ENCODE measurements at places on chromosomes 12 and 14.

DNA sequence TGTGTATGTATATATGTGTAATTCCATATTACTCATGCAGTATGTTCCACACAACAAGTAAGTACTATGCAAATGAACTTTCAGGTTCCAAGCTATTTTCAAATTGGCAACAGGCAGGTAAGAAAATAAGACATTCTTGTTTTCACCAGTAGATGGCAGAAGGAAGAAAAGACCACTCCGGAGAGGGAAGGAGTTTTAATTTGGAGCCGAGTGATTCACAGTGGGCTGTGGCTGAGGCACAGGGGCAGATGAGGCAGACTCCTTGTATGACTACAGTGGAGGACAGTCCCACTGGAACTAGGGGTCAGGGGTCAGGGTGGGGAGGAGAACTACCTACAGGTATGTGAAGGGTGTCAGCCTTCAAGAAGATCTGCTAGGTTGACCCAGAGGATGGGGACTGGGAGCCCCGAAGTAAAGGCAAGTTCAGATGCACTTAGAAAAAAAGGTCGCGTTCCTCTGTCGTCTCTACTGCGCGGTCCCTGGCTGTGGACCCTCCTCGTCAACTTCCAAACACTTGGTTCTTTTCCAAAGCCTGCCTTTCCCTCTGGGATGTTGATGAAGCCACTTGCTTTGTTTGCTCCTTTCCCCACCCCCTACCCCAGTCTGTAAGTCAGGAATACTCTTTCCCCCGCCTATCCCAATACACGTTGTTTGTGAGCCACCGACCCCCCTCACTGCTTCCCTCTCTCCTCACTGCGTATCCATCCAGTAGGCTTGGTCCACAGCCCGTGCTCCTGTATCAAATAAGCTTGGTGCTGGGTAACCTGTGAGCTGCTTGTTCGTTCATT, 24.1 kb downstream of the DDX47 start:
- DNase-seq = no peak

- no peak for DNase-seq
Measured at GRCh38 chr12:127944211-127944899, 322.6 kb upstream of the TMEM132C start.

- no peak for DNase-seq
Measured at GRCh38 chr12:41142376-41142775, 45.7 kb upstream of the PDZRN4 start.

DNA sequence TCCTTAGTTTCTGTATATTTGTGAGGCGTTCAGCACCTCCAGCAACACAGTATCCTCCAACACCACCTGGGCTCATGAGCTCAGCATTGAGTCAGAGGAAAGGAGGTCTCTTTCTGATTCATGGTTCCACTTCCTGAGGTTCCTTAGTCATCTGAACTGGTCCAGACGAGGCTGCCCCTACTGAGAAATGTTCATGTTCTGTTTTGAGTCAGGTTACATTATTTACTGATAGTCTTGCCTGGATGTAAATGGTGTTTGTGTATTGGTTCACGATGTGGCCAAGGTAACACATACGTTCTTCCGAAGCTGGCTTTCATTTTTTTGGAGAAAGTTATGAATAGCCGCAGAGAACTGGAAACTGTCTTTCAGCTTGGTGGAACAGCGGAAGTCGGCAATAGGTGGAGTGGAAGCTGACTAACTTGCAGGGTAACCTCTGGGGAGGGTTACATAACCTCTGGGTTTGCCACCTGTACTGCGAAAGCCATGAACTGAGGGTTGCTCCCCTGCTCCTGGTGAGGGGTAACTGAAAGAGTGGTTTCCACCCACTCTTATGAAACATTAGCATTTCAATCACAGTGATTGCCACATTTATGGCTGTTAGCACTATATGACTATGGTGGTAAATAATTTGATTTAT, 42.2 kb upstream of the MANSC4 start:
- DNase-seq = peak; percentile 29

DNA sequence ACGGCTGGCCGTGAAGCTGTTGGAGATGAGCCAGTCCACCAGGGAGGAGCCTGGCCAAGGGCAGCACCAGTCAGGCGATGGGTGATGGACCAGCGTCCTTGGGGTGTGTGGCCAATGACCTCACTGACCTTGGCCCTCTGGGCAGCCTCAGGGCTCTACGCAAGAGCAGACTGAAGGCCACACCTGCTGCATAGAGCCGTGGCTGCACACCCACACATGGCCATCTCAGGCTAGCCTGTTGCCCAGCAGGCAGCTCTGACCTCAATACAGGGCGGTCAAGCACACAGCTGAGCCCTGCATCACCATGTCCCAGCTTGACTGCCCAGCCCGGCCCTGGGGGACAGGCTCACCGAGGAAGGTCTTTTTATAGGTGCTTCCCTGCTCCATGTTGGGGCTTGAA, 19.2 kb downstream of the PLEK2 start:
- DNase-seq = no peak

GRCh38 chr14:99236386-99237138, 35.4 kb downstream of the BCL11B start:
- DNase-seq = no peak

- DNase-seq = no peak
Measured at GRCh38 chr14:104138718-104139459, 502 bp downstream of the KIF26A start.

GRCh38 chr14:70666361-70666686, 24.6 kb downstream of the TTC9 start:
- no peak for DNase-seq

DNA sequence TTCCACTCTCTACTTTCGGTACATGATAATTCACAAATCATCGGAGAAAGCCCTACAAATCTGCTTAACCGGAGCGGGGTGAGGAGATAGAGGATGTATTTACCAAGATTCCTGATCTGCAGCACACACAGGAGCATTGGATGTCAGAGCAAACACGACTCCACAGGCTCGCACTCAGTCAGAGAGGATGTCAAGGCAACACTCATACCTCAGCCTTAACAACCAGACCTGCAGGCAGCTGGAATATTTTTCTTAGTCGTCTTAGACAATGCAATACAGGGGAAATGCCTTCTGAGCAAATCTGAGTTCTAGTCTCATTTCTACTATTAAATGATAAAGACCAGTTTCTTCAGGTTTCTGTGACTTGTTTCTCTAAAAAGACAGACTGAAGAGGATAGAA, 159.3 kb upstream of the CPNE8 start:
- no peak for DNase-seq

GRCh38 chr12:20030826-20031225, 337.5 kb upstream of the PDE3A start:
- no peak for DNase-seq

GRCh38 chr12:131063413-131063812, 109.7 kb downstream of the ADGRD1 start:
- DNase-seq = no peak

DNA sequence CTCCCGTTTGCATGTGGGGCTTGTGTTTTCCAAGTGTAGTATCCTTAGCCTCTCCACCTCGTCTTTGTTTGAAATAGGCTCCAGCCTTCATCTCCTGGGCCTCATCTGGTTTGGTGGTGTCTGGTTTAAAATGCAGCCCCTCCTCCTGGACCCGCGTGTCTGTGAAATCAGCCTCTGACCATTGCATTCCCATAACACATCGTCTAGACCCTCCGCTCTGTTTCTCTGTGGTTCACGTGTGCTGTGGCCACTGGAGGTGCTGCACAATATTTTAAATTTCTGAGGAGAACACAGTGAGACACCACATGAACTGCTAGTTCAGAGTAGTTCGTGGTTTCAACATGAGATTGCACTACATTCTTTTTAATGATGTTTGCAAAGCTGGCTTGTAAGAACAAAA, 35.6 kb downstream of the UBE3B start:
- DNase-seq = no peak

DNA sequence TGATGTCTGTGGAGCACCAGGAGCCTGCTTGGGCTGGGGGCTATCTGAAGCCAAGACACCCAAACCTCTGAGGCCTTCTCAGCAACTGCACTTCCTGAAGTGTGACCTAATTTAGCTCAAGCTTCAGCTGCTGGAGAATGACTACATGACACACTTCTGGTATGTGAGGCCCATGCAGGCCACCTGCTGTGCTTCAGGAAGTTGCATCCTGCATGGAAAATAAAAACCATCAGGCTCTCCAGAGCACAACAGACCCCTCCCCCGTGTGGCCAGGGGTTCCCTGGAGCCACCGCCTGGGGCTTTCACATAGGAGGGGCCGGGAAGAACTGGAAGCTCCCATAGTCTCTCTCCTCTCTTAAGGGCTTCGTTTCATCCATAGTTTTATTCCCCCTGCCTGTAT, 217.7 kb downstream of the SLC15A4 start:
- no peak for DNase-seq

- DNase-seq = no peak
Measured at GRCh38 chr12:87302126-87302745, 727.0 kb downstream of the C12orf50 start.

GRCh38 chr14:60508707-60509437, at the start of gene SIX6:
Gene SIX6 (plus strand): TSS chr14:60509146. CDS start chr14:60509399, 253 bp downstream.
- DNase-seq = no peak

- no peak for DNase-seq
Measured at GRCh38 chr12:52684431-52684830, 4.2 kb upstream of the KRT1 start.

DNA sequence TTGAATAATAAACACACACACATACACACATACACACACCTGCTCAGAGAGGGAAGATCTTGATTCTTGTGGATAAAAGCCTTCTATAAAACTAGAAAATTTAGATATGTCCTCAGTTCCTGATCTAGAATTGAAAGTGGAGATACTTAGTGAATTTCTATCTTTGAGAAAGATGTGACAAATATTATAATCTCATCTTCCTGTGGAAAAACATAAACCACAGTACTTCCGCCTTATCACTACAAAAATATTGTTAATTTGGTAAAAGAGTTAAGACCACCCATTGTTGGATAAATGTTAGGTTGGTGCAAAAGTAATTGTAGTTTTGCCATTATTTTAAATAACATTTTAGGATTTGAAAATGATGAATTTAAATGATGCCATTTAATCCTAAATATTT, at the start of gene KLRK1:
Gene KLRK1, minus strand, starts transcription at position 138 of the 400 bp plus-strand sequence. CDS start 1,231 bp downstream, outside the sequence.
- no peak for DNase-seq

DNA sequence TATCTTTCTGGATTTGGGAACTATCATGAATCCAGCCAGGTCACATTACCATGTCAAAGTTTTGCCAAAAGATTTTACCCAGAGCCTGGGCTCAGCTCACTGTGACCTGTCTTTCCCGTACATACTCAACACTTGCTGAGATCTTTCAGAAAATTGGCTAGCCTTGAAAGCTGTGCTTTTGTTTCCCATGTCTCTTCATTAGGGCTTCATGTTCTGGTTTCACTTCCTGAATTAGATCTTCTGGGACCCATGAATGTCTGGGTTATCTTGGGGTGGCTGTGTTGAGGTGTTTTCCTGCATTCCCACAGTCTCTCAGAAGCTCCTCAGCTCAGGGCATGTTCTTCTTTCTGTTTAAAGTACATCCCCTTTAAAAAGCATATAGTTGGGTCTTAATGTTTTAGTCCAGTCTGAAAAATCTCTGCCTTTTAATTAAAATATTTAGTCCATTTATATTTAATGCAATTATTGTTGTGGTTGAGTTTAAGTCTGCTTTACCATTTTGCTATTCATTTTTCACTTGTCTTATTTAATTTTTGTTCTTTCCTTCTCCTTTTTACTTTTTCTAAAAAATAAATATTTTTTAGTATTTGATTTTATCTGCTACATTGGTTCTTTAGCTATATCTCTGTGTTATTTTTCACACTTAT, 242.7 kb downstream of the VRK1 start:
- DNase-seq = no peak

DNA sequence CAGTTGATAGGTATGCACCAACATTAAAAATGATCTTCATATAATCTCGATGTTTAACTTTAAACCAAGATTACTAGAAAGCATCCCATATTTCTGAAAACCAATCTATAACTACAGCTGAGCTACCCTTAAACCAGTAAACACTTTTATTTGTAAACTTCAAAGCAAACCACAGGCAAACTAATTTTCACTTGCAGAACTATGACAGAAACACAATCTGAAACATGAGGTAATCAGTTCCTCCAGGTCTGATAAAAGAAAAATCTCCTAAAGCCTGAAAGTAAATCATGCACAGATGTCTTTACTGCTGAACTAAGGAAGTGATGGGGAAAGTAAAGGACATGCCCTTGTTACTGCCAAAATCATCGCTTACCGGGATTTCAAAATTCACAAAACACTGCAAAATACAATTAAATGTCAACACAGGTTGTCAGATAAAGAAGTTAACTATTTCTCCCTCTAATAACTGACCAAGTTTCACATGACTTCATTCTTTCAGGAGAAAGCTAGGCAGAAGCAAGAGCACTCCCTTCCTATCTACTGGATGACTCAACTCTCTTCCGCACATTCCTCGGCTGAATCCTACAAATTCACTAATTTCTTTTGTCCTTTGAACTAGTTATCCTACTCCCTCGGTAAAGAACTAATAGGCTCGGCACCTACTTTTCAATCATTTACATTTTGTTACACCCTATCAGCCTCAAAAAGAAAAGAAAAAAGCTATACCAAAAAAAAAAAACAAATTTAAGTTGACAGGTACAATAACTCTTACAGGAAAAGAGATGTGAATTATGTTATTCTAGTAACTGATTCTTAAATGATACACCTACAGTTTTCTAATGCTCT, 1.4 kb downstream of the EEA1 start:
- DNase-seq = no peak

- DNase-seq = no peak
Measured at GRCh38 chr14:54317391-54317790, 79.4 kb upstream of the CDKN3 start.

DNA sequence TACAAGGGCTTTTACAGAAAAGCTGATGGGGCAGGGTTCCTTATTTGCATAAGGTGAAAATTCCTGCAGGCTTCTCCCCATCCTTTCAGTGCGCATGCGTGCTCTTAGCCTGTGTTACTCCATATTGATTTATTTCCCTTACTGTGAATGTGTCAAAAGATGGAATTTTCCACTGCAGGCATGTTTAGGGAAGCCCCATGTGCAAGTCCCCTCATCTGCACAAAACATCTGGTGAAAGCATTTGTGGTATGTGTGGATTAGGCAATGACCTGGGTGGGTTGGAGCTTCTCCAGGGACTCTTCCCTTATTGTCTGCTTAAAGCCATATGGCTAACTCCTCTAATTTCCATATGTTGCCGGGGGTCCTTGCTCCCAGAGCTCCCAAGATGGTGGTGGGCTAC, 912.7 kb upstream of the LRFN5 start:
- DNase-seq = no peak

DNA sequence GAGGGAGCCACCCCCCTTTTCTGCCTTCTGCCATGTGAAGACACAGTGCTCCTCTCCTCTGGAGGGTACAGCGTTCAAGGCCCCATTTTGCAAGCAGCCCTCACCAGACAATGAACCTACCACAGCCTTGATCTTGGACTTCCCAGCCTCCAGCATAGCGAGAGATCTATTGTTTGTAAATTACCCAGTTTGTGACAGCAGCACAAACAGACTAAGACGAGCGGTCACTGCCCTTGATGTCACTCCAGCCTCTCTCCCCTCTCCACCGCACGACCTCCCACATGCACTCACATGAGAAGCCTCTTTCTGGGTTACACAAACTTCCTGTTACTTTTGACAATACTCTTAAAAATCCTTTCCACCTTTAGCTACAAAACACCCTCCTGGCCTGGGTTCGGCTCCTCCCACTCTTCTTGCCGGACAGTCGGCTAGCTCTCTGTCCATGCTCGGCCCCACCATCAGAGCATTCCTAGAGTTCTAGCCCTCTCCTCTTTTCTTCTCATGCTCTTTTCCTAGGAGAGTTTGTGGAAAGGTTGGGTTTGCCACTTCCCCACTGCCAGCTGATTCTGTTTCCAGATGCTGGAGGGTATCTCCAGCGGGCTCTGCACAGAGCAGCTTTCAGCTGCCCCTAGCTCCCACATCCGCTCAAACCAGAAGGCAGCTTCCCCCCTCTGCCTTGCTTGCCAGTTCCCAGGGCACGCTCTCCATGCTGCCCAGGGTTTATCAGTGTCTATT, 124.3 kb downstream of the FOXN3 start:
- DNase-seq = no peak

- DNase-seq = no peak
Measured at GRCh38 chr12:58894040-58894439, 26.3 kb downstream of the LRIG3 start.

Measured in stimulated activated CD8-positive, alpha-beta memory T cell treated with anti-CD3 and anti-CD28 coated beads, Interleukin-7, amount 100 ng/mL, for 1 hour (primary cell).